ENCODE measurements at places on chromosomes 7 and 10.

- DNase-seq = no peak
These were observed 19.1 kb upstream of the ERVW-1 start for GRCh38 chr7:92496876-92497275.

GRCh38 chr7:100825751-100826513 lies 1.4 kb downstream of the EPHB4 start:
- no peak for DNase-seq

GRCh38 chr10:22649390-22649841 lies 65.0 kb downstream of the PIP4K2A start:
- peak; percentile 53 for DNase-seq

DNA sequence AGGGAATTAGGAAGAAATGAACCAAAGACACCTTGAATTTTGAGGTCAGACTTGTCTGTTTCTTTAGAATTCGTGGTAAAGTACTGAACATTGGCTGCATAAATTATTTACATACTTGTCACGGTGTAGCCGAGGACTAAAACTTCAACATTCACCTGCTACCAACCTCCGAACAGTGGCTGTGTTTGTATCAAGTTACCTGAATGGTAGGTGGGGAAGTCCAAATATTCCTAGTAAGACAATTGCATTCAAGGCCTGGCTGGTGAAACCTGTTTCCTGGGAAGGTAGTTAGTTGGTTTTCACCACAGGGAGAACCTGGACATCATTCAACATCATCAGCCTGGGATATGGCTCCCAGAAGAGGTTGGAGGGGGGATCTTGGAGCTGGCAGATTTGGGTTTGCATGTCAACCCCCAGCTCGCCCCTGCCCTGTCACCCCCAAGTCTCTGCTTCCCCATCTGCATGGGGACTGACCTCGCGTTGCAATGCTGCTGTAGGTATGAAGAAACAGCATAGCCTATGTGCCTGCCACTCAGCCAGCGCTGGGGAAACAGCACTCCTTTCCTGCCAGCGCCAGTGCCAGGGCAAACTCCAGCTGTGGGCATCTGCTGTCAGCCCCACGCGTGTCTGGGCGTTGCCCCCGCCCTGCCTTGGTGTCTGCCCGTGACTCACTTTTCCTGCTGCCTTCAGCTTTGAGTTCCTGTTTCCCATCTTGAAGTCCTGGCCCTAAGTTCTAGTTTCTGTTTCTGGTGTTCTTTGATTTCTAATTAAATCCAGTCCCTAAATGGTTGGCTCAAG lies 12.7 kb upstream of the LARP4B start:
- no peak for DNase-seq

DNA sequence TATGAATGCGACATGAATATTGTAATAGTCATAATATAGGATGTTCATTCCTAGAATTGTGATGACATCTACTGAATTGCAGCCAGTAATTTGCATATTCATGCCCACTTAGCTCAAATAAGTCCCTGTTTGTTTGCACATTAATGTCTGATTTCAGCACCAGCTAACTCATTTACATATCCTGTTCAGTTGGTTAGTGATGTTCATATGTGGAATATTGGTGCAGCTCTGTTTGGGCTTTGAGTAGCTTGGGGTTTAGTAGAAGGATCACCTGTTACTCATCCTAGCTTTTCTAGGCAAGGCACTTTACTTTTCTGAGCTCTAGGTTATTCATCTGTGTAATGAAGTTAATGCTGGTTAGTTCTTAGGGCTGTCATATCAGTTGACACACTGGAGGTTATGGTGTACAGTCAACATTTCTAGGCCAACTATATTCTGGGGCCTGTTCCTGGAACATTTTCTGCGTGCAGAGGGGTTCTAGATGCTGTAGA lies 238.4 kb downstream of the EXOC4 start:
- no peak for DNase-seq

GRCh38 chr7:27145914-27146412 lies 1.6 kb downstream of the HOXA6 start:
- DNase-seq = no peak

DNA sequence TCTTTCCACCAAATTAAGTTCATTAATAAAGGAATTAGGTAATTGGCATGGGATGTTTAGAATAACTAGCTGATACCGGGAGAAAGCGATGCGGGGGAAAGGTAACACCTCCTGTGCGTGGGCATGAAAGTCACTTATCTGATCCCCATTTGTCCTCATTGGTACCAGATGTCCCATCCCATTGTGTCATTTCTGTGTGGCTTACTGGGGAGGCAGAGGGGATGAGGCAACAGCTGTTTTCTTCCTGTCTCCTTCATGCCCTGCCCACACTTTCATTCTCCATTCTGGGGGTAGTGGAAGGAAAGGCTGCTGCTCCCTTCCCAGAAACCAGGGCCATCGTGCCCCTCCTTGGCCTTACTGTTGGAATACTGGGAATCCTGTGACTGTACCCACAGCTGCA lies 27.1 kb downstream of the EEPD1 start:
- no peak for DNase-seq

Data from kidney glomerular epithelial cell (primary cell).